Right lung (tissue), 10 donors: ENCODE measurements at places on chromosomes 3 and 15.

DNA sequence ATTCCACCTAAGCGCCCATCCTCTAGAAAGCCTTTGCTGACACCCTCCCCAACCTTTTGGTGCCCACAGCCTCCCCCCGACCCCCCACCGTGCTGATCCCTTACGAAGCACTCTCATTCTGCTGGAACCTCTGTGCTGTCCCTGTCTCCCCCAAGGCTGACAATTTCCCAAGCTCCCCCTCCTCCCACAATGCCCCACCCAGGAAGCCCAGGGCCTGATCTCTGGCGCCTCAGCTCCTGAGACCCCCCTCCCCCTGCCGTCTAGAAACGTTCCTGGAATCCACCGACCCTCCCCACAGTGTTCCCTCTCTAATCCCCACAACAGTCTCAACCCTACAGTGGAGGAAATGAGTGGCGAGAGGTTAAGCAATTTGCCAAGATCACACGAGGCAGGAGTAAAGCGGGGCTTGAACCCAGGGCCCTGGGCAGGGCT, 18.3 kb downstream of the MYL3 start:
- no peak for DNase-seq

GRCh38 chr3:462851-463250, 266.3 kb downstream of the CHL1 start:
- DNase-seq = no peak

DNA sequence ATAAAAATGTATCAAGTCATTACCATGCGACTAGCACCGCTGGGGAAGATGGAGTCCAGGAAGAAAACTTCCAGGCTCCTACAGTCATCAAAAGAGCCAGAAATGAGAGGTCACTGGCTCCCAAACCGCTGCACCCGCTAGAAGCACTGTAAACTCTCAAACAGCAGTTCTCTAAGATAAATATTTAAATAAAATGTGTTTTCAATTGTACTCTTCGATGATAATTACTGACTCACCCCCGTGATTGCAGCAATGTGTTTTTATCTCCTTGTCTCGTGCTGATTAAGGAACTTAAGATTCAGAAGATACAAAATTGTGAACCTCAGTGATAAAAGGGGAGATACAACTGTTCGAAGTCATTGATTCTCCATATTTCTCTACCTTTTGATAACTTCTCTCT, 45.8 kb upstream of the FOXP1 start:
- DNase-seq = no peak

DNA sequence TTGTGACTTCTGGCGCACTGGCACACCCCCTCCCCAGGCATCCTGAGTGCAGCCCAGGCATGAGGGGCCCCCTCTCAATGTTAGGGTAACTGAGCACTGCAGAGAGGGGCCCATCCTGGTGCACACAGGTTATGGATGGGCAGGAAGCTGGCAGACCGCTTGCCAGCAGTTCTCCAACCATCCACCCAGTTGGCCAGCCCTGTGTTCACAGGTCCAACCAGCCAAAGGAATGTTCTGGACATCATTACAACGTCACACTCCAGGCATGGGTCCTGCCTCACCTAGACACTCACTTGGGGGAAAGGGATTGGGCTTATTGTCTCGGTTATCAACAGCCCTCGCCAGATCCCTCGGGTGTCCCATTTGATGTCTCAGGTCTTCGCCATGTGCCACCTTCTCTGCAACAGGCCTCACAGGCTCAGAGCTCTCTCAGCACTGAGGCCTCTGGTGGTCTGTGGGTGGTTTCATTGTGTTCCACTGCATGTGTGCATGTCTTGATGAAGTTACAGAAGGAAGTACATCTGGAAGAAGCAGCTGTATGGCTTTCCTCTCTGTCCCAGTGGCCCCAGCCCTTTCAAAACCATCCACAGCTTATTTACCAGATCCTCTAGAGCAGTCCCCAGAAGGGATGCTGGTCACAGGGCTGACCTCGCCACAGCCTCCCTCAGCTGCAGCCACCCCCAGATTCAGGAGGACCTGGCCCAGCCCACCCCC, 23.7 kb downstream of the ADCY5 start:
- DNase-seq = no peak

- DNase-seq = no peak
Measured at GRCh38 chr15:43920254-43920600, 93.4 kb downstream of the WDR76 start.

DNA sequence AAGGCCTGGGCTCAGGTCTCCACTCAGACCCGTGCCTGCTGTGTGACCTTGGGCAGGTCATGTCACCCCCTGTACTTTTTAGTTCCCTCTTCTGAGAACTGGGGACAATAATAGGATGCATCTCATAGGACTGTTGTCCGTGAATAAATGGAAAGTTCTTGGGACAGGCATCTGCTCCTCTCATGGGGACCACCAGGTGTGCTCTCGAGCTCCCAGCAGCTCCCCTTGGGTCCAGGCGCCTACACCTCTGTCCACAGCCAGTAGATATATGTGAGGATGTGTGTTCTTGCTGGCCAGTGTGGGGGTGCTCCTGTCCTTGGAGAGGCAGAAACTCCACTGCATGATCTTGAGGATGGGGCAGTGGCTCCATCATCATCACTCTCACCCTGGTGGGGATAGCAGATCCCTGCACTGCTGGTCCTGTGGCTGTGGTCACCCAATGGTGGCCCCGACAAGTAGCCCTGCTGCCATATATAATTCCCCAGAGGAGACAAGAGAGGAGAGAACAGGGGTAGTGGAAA, 257.6 kb upstream of the TLE3 start:
- DNase-seq = no peak

DNA sequence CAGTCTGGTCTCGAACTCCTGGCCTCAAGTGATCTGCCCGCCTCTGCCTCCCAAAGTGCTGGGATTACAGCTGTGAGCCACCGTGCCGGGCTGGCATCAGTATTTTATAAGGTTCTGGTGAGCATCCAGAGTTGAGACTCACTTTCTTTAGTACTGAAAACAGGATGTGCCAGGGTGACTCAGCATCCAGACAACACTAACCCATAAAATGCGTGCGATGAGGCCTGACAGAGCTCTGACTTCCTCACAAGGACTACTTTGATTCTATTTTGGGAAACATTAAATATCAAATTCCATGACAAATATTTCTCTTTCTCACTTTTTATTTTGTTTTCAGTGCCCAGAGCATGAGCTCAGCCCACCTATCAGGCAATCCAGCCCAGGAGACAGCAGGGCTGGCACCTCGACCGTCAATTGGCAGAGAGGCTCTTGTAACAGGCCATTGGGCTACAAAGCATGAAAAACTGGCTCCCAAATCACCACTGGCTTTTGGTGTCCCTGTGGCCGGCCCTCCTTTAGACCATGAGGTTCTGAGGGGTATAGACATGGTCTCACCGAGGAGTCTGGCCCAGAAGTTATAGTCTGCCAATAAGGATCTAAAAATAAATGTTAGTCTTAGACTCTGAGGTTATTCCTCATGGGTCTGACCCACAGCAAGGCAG, 75.0 kb downstream of the FEM1B start:
- DNase-seq = no peak
